ENCODE measurements at places on chromosomes 5 and 9. TPM values are rescaled to one million over a fixed set of nuclear protein-coding genes. Genes with fewer than 3 reads are reported as not detected.

CARD9 gene
- total RNA-seq: 0.96 TPM

DNA sequence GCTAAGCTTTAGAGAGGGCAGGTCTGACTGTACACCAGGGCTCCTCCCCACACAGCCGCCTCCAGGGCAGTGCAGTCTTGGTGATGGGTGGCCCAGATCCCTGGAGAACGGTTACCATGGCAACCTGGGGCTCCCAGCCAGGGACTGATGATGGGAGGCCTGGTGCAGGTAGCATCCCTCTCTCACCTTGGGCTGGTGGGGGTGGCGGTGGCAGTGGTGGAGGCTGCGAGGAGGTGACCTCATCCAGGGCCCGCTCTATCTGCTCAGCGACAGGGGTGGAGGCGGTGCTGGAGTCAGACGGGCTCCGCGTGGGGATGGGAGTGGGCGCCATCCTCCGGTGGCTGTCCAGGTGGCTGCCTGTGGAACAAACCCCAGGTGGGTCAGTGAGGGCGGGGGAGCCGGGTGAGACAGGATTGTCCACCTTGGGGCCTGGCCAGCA, 12.3 kb downstream of the PRR7 start:
- no peak for DNase-seq
- no peaks in the 10 kb centered on the region for H3K27me3 ChIP-seq
- peaks cover 39% of the 10 kb centered on the region for H3K36me3 ChIP-seq
- no peak overlapping the region for H3K27ac ChIP-seq
- H3K4me3 ChIP-seq: no peak overlapping the region
- peaks cover 13% of the 10 kb centered on the region for H3K4me1 ChIP-seq

- H3K36me3 ChIP-seq: no peaks in the 10 kb centered on the region
- DNase-seq: no peak
- H3K27ac ChIP-seq: no peak overlapping the region
- H3K4me3 ChIP-seq: no peak overlapping the region
- peaks cover 21% of the 10 kb centered on the region for H3K4me1 ChIP-seq
- no peaks in the 10 kb centered on the region for H3K27me3 ChIP-seq
Measured at GRCh38 chr5:103512500-103512899, 50.1 kb downstream of the NUDT12 start.

ROR2 gene
- 19.8 TPM for total RNA-seq
